ENCODE measurements at places on chromosomes 2 and 18. TPM values are rescaled to one million over a fixed set of nuclear protein-coding genes. Genes with fewer than 3 reads are reported as not detected.
A peak's percentile ranks its signal among the peaks of the same experiment; 100 is the strongest.

Gene SERPINB2
- 0.47 TPM for total RNA-seq

Gene SRD5A2
- not detected for total RNA-seq

DNA sequence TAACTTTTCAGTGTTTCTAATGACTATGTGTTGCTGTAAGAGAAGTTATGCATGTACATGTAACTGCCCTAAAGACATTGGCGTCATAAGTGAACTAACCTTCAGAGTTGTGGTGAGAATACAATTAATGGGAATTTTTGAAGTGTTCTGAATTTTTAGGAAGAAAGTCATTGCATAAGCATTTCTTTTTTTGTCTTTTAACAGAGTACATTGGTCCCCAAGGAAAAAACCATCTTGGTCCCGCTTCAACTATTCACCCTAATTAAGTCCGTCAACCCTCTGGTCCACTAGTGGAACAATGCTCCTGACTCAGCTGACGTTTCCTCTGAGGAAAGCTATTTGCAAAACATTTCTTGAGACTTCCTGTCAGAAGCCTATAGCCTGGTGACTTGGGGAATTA is 41.1 kb upstream of the VIT start:
- DNase-seq, result no peak
- no peaks in the 10 kb centered on the region for H3K36me3 ChIP-seq
- H3K27me3 ChIP-seq, result no peaks in the 10 kb centered on the region

DNA sequence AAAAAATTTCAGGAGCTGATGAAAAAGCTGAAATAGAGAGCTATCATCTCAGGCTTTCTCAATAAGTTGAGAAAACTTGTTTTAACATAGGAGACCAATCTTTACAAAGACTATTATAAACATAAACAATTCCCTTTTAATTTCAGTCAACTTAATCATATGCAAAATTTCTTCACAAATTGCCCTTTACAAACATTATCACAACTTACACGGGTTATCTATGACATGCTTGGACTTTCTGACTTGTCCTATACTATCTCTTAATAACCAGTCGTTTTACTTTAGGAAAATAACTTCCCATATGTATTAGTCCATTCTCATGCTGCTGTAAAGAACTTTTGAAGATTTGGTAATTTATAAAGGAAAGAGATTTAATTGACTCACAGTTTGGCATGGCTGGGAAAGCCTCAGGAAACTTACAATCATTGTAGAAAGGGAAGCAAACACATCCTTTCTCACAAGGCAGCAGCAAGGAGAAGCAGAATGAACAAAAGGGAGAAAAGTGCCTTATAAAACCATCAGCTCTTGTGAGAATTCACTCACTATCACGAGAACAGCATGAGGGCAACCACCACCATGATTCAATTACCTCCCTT is 1583.7 kb upstream of the CELF4 start:
- H3K27ac ChIP-seq, result no peak overlapping the region
- peak; percentile 30 for DNase-seq
- H3K36me3 ChIP-seq, result peaks cover 6% of the 10 kb centered on the region
- no peak overlapping the region for H3K4me3 ChIP-seq
- H3K4me1 ChIP-seq, result no peaks in the 10 kb centered on the region

GRCh38 chr2:75041731-75042600 is 83.5 kb downstream of the POLE4 start:
- DNase-seq, result no peak
- H3K36me3 ChIP-seq, result no peaks in the 10 kb centered on the region
- no peak overlapping the region for H3K27ac ChIP-seq
